Stimulated activated CD4-positive, alpha-beta T cell treated with anti-CD3 and anti-CD28 coated beads, Interleukin-2, amount 100 ng/mL, for 24 hours (primary cell): ENCODE measurements at places on chromosomes 12 and 14.

GRCh38 chr12:54390668-54391551, 6.4 kb upstream of the ZNF385A start:
- peak; percentile 75 for DNase-seq

- DNase-seq, result no peak
Measured at GRCh38 chr14:80692903-80693302, 248.6 kb downstream of the CEP128 start.

DNA sequence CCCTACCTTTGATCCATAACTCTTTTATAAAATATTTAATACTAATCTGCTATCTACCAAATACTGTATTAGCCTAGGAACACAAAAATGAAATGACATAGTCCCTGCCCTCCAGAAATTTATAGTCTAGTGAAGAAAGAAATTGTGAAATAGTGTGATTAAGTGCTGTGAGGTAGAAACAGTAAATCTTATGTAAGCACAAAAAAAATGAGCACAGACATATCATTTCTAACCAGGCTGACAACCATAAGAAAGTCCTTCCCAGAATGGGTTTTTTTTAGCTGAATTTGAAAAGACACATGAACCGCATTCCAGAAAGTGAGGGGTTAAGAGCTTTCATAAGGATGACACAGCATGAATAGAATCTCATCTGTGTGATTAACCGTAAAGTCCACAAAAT, 145.9 kb downstream of the SOX5 start:
- DNase-seq, result no peak

DNA sequence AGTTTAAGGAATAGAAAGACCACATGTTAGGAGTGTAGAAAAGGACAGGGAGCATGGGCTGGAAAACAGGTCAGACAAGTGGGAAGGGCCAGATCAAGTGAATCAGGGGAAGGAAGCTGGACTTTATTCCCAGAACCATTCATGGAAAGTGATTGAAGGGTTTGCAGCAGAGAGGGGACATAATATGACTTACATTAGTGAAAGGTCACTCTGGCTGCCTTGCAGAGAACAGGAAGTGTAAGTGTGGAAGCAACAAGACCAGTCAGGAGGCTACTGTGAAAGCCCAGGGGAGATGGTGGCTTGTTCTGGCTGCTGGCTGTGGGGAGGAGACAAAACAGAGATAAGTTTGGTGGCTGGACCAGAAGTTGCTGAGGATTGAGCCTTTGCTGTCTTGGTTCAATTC, 69.1 kb downstream of the VCPKMT start:
- no peak for DNase-seq

DNA sequence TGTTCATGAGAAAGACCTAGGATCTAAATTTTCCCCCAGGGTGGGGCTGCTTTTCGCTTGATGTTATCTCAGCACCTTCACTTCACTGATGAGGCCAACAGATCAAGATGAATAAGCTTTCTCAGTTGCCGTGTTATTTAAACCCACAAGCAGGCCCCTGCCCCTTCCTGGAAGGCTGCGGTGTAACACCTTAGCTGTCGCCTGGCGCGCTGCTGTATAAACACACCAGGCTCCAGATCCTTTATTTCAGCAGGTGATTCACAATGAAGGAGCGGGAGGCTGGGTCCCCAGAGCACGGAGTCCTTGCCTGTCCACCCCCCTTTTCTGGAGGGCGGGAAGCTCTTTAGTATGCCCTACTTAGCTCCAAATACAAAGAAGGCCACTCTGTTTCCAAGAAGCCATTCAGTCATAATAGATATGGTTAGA, 515.4 kb downstream of the FUT8 start:
- DNase-seq, result peak; percentile 78

DNA sequence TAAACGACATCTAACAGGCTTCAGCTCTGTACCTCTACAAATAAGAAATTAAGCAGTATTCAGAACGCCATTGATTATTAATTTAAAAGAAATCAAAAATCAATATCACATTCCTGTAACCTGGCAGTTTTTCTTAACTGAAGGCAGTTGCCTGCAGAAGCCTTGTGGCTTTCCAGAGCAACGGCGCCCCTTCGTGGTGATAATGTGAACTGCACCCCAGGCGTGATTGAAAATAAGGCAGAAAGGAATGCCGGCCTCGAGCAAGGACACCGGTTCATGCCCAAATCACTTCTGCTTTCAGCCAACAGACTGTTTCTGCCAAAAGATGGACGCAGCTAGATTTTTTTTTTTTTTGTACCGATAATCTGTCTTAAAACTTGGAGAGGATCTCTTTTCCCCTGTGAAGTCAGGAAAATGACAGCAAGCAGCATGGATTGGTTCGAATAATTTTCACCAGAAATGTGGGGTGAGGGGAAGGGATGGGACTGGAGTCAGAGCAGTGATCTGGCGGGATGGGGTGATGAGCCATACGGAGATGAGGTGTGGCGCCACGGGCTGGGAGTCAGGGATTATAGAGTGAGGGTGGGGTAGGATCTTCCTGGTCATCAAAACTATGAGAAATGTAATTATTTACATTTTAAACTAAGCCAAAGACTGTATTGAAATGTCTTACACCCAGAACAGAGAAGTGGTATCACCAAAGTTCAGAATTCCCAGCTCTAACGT, 473.0 kb downstream of the DPF3 start:
- DNase-seq, result peak; percentile 80

GRCh38 chr14:54881761-54882401, 20.7 kb downstream of the GCH1 start:
- peak; percentile 11 for DNase-seq

DNA sequence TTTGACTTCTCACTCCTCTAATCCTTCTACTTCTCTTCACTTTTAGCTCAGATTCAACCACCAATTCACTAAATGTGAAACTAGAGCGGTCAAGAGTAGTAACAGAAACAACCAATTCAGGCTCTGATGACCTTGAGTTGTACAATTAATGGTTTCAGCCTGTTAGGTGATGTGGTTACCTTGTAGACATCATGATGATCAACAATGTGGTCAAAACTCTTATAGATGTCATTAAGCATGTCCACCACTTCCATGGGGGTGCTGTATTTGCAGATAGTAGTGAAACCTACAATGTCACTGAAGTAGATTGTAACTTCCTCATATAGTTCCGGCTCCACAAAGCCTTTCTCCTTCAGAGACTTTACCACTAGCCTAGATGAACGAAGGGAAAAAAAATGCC, 54.1 kb upstream of the PLBD1 start:
- no peak for DNase-seq

GRCh38 chr14:102541771-102542170, 32.2 kb upstream of the ANKRD9 start:
- no peak for DNase-seq

DNA sequence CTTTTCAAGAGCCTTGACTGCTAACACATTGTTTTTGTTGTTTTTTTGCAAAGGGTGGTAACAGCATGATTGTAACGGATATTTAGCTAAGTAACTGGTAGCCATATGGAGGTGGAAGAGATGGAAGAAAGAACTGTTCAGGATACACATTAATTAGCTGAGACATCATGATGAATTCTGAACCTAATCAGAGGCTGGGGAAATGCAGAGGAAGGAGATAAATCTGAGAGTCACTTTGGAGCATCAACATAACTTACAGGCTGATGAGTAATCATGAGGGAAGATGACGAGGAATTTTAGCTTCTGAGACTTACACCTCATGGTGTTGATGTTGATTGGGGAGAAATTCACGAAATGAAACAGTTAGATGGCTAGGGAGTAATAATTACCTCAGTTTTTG, 62.3 kb downstream of the NIN start:
- DNase-seq, result no peak

DNA sequence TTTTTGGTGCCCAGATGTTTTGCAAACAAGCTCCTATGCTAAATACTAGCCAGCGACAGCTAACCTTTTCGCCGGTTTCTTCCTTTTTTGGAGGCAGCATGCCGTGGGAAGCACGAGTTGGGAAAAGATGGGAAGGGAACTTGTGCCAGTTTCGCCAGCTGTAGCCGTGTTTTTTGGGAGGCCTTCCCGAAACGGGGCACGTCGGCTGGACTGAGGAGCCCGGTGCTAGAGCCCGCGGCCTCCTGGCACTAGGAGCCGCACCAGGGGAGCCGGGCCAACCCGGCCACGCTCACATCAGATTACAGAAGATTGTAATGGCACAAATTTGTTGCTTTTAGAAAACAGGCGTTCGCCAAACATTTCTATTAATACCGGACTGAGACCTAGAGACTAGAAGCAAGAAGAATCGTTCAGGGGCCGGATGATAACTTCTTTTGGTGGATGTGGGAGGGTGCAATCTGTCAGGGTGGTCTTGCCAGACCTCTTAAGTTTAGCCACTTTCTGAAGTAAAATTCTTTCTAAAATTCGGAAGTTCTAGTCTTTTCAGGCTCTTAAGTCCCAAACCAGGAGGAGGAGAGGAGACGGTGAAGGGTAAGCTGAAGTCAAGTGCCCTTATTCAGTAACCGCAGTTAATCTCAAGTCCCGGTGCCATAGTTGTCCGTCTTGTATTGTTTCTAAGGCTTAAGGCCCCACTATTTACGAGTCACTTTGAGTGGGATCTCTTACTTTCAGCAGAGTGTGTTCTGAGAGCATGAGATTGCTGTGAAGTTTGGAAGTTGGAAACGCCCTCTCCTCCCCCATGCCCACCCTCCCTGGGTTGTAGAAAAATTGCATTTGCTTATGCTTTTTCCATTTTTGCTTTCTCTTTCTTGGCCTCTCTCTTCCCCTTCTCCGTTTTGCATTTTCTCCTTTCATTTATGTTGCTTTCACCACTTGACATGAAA, 1.3 kb downstream of the RASSF3 start:
- peak; percentile 36 for DNase-seq

- peak; percentile 99 for DNase-seq
Measured at GRCh38 chr14:21455912-21456667, at the start of gene CHD8. Gene CHD8 (minus strand): TSS chr14:21456123. CDS start chr14:21431643, 24,480 bp downstream.
